ENCODE measurements at places on chromosomes 6 and 20.

DNA sequence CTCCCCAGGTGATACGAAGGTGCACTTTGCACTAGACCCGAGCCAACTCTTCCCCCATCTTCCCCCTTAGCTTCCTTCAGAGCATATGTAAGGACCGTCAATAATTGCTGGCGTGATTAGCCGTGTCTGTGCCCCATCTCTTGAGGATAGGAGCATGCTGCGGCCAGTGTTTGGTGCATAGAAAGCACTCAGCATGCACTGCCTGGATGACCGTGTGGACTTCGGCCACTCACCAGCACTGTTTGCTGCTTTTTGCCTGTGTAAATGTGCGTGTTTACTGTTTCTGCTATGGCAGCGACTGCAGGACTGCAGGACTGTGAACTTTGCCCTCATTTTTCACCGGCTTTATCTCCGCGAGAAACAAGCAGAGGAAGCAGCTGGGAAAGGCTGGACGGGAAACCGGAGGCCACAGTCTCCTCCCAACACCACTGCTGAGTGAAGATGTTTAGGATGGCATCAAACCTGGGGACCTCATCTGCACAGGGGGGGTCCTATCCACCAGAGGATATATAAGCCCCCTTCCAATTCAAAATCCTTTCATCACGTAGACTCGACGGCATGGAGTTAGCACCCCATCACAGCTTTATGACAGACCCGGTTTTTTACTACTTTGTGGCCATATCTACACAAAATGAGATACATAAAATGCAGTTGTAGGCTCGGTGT, 150.6 kb upstream of the AFDN start:
- no peak for DNase-seq

DNA sequence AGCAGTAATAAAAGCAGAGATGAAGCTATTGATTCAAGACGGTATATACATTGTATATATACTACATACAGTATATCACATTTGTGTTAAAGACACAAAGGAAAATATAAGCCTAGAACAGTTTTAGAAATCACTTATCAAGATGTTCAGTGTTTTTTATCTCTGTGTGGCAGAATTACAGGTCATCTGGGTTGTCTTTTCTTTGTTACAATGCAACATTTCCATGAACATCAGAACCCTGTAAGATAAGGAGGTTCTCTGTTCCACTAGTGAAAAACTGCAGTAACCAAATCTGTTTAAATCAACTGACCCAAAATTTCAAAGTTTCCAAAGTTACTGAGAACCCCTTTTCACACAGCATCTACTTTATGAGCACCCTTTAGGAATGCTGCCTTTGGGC, 42.2 kb downstream of the B4GALT5 start:
- no peak for DNase-seq

GRCh38 chr20:25008388-25009217, 16.1 kb upstream of the APMAP start:
- DNase-seq = no peak

GRCh38 chr20:32539817-32540675, 45.1 kb downstream of the NOL4L start:
- no peak for DNase-seq
